NCI-H1048 (cell line): ENCODE measurements at places on chromosomes 6 and 20.

DNA sequence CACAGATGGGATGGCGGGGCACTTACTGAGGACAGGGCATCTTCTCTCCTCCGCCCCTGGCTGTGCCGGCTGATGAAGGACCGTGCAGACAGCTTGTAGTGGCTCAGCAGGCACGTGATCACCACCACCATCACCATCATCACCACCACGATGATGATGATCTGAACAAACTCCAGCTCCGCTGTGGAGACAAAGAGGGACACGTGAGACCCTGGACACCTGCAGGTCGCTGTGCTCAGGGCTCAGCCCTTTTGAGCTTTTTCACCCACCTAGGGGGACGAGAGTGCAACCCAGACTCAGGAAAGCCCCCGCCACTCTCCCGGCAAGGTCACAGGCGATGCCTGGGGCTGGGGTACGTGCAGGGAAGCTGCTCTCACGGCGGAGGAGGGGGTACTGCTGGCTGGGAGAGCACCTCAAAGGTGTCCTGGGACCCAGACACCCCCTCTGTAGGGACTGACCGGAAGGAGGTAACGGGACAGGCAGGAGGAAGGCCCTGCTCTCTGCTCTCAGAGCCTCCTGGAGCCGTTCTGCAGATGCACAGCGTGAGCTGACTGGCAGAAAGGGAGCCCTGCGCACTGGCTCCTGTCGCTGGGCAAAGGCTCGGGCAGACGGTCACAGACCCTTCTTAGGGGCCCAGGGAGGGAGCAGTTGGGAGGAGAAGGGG lies 39.4 kb upstream of the ZBP1 start:
- DNase-seq: no peak

GRCh38 chr20:18738888-18739287 lies 74.7 kb upstream of the SCP2D1 start:
- no peak for DNase-seq

DNA sequence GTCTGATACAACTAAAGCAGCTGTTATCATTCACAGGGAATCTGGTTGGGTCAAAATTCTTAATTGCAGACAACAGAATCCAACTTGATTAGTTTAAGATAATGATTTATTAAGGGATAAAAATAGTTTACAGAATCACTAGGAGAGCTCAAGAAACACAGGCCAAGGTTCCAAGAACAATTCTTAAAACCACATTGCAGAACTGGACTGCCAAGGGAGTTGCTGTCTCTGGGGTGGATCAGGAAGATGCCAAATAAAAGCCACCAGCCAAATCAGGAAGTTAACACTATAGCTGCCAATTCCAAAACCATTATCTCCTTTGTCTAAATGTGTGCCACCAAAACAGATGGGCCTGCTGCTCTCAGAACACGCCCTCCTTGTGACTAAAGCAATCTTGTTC lies 53.7 kb downstream of the NUDT3 start:
- no peak for DNase-seq

GRCh38 chr6:89965441-89966227 lies 71.4 kb downstream of the GJA10 start:
- no peak for DNase-seq

DNA sequence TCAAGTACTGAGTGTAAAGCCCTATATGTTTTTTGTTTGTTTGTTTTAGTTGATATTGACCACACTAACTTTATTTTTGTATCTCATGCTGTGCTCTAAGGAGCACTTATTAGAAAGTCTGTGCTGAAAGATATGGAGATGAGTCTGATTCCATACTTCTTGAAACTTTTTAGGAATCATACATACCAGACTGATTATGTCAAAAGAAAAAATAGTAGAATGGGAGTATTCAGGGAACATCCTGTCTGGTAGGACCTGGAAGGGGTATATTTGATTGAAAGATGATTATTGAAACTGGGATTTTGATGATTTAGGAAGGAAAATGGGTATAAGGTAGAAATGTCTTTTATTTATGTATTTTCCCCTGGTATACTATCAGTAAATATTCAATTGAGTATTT lies 111.4 kb downstream of the QKI start:
- DNase-seq: no peak

DNA sequence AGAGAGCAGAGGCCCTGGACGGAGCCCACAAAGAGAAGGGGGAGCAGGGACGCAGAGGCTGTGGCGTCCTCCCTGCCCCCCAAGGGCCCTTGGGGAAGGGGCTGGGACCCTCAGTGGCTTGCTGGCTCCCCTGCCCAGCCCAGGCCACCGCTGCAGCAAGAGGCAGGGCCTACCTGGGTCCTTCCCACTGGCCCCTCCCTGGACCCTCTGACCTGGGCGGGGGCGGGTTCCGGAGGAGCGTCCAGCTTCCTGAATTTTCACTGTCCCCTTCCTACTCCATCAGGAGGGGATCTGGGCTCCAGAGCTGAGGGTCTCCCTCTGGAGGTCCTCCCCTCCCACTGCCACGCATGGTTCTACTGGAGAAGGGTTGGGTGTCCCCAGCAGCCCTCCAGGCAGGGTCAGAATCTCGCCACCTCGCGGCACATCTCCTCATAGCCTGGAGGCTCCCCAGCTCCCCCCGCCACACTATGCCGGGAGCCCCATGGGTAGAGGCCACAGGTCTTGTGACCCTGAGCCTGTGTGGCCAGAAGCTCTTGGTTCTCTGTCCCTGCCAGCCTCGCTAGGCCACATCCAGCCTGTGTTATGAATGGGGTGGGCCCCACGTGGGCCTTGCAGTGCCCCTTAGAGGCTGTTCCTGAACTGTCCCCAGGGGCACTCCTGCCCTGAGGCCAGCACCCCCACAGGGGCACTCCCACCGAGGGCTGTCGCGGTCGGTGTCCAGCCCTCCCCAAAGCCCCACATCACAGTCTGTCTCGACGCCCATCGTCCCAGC lies 1.0 kb upstream of the SOX18 start:
- DNase-seq: no peak
